ENCODE measurements at places on chromosomes 16 and 17.

DNA sequence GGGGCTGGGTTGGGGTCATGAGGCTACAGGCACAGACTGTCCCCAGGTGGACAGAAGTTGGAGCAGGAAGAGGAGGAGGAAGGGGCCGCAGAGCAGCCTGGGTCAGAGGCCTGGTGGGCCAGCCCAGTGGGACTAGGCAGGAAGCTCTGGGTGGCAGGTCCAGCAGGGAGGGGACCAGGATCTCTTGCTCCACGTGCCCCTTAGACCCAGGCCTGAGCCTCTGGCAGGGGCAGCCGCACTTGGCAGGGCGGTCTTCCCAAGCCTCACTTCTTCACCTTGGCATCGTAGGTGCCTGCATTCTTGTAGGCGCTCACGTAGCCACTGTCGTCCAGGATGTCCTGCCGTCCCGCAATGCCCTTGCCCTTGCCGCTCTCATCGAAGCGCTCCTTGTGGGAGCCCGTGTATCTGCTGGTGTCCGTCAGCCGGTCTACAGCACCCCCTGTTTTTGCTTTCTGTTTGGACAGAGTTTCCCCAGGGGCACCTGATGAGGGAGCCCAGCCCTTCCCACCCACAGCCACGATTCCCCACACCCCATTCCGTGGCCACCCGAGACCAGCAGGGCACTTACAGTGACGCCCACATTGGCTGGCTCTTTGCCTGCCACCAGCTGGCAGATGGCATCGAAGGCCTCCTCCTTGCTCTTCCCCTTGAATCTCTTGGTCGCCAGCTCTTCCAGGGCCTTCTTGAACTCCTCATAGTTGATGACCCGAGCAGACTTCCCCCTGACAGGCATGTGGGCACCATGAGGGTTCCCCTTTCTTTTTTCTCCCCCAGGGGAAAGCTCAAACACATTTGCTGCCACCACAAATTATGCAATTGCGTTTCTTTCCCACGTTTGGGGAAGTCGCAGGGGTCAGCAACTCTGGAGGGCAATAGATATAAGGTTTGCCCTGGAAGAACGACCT is 3.1 kb downstream of the TPPP3 start:
- DNase-seq, result no peak

DNA sequence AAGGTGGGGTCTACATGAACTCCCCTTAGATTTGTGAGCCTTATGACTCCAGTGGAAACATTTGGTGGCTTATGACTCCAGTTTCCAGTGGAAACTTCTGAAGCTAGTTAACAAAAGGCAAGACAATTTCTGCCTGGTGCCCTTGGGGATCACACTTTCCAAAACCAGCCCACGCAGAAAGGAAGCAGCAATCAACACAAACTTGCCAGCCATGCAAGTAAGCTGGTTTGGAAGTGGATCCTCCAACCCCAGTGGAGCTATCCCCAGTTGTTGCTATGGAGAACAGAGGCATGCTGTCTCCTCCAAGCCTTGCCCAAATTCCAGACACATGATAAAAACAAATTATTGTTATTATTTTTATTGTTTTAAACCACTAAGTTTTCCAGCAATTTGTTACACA is 130.9 kb downstream of the CDH11 start:
- no peak for DNase-seq

GRCh38 chr16:9169094-9169493 is 77.7 kb downstream of the HAPSTR1 start:
- no peak for DNase-seq

DNA sequence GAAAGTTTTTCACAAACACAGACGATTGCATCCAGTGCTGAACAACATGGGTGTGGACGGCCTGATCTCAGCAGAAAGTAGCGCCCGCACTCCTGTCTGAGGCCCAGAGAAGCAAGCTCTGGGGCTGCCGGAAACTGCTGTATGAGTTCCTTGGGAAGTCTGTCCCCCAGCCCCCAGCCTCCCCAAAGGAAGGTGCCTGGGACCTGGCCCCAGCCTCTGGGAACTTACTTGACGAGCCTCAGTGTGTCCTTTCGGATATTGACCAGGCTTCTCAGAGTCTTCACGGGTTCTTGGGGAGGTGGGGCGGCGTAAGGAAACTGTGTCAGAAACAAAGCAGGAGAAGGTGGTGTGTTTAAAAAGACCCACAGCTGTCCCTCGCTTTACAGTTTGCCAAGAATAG is 32.4 kb upstream of the FOXJ1 start:
- DNase-seq, result no peak

- no peak for DNase-seq
Observed at GRCh38 chr17:14340857-14341754, 40.2 kb downstream of the HS3ST3B1 start.

DNA sequence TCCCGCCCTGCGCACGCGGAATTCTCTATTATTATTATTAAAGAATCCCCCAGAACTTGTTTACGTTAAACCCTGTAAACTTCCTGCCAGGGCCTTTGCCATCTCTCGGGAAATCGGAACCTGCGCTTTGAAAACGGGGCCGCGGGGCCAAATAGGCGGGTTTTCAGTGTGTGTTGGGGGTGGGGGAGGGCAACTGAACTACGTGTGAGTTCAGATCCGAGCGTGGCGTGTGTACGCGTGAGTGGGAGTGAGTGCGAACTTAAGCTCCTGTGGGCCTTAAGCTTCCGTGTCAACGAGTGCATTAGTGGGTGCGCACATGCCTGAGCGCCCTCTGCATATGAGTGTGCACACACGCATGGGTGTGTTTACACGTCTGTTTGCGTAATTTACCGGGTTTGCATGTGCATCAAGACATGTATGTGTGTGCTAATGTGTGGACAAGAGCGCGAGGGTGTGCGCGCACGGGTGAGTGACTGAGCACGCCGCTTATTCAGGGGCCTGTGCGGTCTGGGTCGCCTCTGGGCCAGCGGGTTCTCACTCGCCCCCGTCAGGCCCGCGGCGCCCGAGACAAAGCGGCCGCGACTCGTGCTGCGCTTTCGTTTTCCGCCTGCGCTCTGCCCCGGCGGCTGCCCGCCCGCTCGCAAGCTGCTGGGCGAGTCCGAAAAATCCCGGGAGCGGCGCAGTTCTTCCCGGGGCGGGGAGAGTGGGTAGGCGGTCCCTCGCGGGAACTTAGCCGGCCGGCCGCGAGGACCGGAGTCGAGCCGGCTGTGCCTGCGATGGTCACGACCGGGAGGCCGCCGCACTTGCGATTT is 1.2 kb upstream of the FOXF1 start:
- no peak for DNase-seq

DNA sequence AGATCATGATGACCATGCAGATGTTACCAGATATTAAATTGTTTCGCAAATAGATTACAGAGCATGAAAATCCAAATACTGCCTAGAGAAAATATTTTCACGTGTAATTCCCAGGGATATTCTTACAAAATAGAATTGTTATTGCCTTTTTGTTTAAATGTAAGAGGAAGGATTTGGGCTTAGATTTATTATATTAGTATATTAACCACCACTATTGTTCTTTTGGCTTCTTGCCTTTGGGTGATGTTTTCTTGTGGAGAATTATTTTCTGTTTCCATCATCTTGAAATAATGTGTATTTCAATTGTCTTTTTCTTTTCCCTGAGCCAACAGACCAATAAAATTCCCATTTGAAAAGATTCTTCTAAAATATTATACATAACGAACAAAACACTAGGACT is 109.7 kb upstream of the NUDT7 start:
- no peak for DNase-seq

GRCh38 chr16:50974438-50975036 is 176.5 kb downstream of the SALL1 start:
- DNase-seq, result no peak

- DNase-seq, result peak; percentile 49
Observed at GRCh38 chr16:58409316-58409973, 17.2 kb downstream of the GINS3 start.

GRCh38 chr16:87238361-87238715 is 78.9 kb downstream of the C16orf95 start:
- no peak for DNase-seq

GRCh38 chr16:84526794-84527531 is 22.5 kb upstream of the MEAK7 start:
- DNase-seq, result peak; percentile 83

- DNase-seq, result no peak
Observed at GRCh38 chr16:4280625-4281024, 7.8 kb upstream of the TFAP4 start.

GRCh38 chr17:34067011-34067410 is 188.1 kb upstream of the CCL2 start:
- DNase-seq, result no peak

DNA sequence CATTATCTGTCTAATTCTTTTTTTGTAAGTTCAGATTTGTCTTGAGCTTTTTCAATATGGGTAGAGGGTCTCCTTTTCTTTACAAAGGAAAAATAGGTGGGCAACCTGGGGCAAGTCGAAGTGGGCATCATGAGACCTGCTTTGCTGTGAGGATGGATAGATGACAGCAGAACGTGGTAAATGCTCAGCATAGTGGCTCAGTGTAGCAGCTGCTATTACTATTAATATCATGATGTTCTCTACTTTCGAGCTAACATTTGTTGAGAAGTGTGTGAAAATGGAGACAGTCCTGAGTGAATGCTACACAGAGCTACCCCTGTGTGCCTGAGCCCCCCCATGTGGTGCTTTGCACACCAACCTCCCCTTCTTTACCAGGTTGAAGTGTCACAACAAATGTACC is 39.0 kb upstream of the LGALS9 start:
- DNase-seq, result no peak

DNA sequence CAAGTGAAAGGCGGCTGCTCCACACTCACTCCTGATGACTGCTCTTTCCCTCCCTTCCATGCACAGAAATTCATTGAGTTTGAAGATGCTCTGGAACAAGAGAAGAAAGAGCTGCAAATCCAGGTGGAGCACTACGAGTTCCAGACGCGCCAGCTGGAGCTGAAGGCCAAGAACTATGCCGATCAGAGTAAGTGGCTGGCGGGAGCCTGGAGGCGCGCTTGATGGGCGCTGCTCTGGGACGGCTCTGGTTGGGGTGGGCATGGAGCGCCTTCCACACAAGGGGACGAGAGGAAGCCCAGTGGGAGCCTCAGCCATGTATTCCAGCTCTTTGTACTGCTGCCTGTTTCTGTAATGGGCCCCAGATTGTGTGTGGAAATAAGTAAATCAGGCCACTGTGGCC is 18.5 kb downstream of the MAPK8IP3 start:
- DNase-seq, result no peak

DNA sequence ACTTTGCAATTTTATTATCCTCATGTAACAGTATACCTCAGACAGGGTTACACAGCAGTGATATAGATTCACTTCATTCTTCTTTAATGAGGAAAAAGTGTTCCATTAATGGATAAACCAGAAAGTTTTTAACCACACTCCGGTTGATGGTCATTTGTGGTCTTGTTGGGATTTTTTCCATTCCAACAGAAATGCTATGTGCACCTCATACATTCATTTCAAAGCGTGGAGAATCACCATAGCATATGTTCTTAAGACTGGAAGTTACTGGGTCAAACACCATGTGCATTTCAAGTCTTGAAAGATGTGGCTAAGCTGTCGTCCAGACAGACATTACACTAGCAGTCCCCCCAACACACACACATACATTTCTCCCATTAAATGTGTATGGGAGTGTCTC is 245.8 kb upstream of the CDH5 start:
- DNase-seq, result no peak

DNA sequence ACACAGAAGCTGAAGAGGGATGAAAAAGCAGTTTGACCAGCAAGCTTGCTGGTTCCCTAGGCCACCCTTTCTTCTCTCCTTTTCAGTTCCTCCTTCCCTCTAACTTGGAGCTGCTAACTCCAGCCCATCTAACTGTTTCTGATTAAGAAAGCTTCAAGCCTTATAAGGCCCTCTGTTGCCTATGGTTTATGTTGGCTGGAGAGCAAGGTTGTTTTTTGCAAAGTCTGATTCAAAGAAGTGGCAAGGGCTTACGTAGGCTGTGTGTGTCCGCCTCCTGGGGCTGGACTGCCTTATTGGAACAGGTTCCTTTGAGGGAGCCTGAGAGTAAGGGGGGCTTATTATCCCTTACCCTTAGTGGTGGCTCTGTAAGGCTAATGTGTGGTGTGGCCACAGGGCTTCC is 7.1 kb downstream of the AKAP1 start:
- no peak for DNase-seq

- no peak for DNase-seq
Observed at GRCh38 chr17:66952681-66953629, 11.6 kb upstream of the CACNG4 start.

GRCh38 chr17:75893305-75894048 is 3.3 kb downstream of the TRIM65 start:
- DNase-seq, result no peak

DNA sequence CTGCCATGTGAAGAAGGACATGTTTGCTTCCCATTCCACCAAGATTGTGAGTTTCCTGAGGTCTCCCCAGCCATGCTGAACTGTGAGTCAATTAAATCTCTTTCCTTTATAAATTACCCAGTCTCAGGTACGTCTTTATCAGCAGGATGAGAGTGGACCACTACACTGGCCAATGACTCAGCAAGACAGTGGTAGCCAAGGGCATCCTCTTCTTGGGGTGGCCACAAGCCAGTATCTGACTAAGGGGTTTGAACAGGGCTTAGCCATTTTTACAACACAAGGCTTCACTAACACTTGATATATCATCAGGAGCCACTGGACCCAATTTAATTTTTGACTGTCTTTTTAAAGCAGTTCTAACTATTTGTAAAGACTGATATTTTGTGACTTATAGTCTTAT is 21.1 kb upstream of the KRT24 start:
- DNase-seq, result no peak

DNA sequence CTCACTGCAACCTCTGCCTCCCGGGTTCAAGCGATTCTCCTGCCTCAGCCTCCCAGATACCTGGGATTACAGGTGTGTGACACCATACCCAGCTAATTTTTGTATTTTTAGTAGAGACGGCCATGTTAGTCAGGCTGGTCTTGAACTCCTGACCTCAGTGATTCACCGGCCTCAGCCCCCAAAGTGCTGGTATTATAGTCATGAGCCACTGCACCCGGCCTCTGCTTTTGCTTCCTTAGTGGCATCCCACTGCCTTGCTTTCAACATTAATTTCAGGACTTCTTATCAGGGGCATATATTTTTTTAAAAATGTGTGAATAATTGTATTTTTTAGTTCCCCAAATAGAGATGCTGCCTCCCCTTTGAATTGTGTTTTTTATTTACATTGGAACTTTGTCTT is 98.8 kb downstream of the SYCE1L start:
- DNase-seq, result no peak

Data from left hindlimb (tissue), 1 donor.